MCF 10A (cell line): ENCODE measurements at places on chromosomes 4 and X. TPM values are rescaled to one million over a fixed set of nuclear protein-coding genes. Genes with fewer than 3 reads are reported as not detected.

The BDH2 gene
- 14.3 and 17.6 TPM in 2 replicates for total RNA-seq

The SNX12 gene
- 67.0 and 81.3 TPM in 2 replicates for total RNA-seq

The LINC00632 gene
- total RNA-seq: 7.4 and 16.9 TPM in 2 replicates

The DUSP9 gene
- not detected in 2 replicates for total RNA-seq

The ADGRG4 gene
- not detected in 2 replicates for total RNA-seq

The CXCL5 gene
- total RNA-seq: 0.51 and 0.54 TPM in 2 replicates

The GPR78 gene
- total RNA-seq: not detected in 2 replicates

The GPR34 gene
- total RNA-seq: not detected in 2 replicates

The SRPX2 gene
- total RNA-seq: 4.7 and 5.3 TPM in 2 replicates

The FMR1NB gene
- not detected in 2 replicates for total RNA-seq

The SPANXB1 gene
- total RNA-seq: not detected in 2 replicates

The EDA2R gene
- 30.3 and 32.4 TPM in 2 replicates for total RNA-seq

The ZNF718 gene
- total RNA-seq: 10.8 and 12.2 TPM in 2 replicates

The EMCN gene
- not detected in 2 replicates for total RNA-seq

The NXF2B gene
- total RNA-seq: not detected in 2 replicates

The PABPC1L2B gene
- not detected in 2 replicates for total RNA-seq

The NPNT gene
- 0.09 TPM in 1 of 2 replicates, not detected in the other for total RNA-seq

The AKAP4 gene
- not detected in 2 replicates for total RNA-seq

The ZCCHC18 gene
- total RNA-seq: not detected in 2 replicates

The IL13RA1 gene
- total RNA-seq: 27.4 and 32.4 TPM in 2 replicates
